ENCODE measurements at places on chromosomes 4 and X. TPM values are rescaled to one million over a fixed set of nuclear protein-coding genes. Genes with fewer than 3 reads are reported as not detected.
A peak's percentile ranks its signal among the peaks of the same experiment; 100 is the strongest.

Gene PRDM8
- 0.33 TPM for total RNA-seq

Gene PCDH10
- not detected for total RNA-seq

Gene IGSF1
- not detected for total RNA-seq

Gene FAM200B
- total RNA-seq = 45.6 TPM

Gene UNC5C
- total RNA-seq = 9.8 TPM

Gene ZNF718
- 9.2 TPM for total RNA-seq

Gene ODAPH
- total RNA-seq = not detected

Gene TXK
- 0.17 TPM for total RNA-seq

DNA sequence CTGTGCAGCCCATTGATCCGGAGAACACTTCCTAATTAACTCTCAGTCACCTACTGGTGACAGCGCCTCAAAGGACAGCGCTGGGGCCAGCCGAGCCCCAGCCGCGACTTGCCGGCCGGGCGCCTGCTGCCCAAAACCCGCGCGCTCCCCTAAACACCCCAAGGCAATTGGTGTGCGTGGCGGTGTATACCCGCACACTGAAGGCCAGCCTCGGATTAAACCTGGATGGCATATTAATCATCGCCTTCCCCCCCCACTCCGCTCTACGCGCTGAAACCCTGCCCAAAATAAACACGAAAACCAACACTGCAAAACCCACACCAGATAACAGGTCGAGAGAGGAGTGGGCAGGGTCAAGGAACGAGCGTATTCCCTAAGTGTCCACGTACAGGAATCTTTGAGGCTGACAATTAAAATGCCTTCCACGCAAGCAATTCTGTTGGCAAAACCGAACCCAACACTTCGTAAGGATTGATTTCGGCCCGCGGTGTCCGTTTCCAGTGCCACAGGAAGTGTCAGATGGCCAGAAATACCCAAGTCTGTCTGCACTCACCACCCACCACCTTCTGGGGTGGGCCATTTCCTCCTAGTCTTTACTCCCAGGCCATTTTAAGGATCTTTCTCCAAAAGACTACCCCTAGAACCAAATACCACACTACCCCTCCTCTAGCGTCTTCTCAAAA is 2.7 kb downstream of the BCOR start:
- no peak for DNase-seq

DNA sequence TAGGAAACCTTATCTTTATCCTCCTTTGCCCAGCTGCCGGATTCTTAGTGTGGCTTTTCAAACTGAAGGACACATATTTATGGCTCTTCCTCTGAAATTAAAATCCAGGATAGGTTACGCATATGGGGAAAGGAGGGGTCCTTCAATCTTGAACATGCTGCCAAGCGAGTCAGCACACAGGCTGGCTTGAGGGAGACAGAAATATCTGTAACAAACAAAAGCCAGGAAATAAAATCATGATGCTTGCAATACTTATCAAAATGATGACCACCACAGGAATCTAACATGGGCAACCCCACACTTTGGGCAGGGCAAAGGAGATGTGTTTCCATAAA is 196.4 kb upstream of the LDB2 start:
- DNase-seq = no peak

DNA sequence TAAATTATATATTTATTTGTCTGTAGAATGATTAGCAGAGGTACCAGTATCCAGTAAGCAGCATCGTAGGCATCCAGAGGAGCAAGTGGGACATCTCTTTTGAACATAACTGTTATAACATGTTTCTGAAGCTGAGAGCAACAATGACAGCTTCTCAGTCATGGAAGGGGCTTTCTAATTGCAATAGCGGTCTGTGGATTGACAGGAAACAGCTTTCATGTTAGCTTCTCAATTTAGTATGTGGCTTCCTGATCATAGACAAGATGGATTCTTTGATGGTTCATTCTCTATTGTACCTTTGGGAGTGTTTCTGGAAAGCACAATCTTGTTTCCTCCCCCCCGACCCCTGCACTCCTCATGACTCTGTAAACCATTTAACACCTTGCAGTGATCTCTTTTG is 434.6 kb upstream of the GNPDA2 start:
- DNase-seq = no peak

DNA sequence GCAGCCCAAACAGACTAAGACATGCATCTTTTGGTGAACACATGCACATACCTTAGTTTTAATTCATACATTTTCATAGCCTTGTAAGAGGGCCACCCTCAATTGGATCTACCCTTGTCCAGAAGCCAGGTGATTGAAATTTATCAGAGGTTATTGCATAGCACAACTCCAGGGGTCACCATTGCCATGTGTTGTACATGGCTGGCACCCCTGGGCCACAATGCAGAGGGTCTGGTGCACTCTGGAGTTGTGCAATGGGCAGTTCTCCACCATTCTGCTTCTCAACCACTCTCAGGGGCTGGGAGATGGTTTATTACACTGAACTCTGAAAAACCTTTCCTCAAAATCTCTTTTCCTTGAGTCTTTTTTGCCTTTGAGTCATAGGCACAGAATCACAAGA is 184.4 kb upstream of the CXorf66 start:
- DNase-seq = no peak

- DNase-seq = peak; percentile 27
These were observed 2.6 kb downstream of the SLC25A31 start for GRCh38 chr4:127732623-127733328.

DNA sequence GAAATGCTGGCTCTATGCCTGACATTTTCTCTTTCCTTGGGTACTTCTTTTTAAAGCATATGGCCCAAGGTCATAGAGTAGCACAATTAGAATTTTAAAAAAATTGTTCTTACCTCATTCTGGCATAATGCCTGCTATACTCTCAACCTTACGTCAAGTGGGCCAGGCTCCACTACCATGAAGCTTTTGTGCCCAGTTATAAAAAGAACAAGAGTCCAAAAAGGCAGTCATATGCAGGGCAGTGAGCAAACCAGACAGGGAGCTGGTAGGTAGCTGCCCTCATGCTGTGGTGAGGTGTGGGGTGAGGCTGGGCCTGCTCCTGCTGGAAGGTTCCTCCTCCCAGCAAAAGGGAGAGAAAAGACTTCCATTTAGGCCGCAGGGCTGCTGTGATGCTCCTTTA is 64.4 kb upstream of the UCP1 start:
- no peak for DNase-seq

DNA sequence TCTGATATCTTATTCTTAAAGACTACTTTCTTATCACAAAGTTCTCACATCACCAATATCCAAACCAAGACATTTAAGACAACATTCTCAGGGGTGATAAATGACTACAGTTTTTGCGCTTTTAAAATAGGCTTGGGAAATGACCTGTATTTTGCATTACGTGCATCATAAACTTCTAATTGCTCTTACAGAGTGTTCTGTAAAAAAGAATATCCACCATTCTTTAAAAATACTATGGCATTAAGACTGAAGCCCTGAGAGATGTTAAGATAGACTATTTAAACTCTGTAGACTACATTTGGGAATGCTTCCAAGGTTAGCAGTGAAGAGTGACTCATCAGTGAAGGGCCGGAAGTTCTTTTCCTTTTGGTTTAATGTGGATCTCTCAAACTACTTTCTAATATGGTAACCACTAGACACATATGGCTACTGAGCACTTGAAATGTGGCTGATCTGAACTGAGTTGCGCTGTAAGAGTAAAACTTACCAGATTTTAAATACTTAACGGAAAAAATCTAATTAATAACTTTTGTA is 518.8 kb upstream of the FTHL17 start:
- peak; percentile 48 for DNase-seq

- DNase-seq = no peak
These were observed 45.0 kb downstream of the TMEM47 start for GRCh38 chrX:34612036-34612435.

GRCh38 chr4:6232836-6233785 is 32.8 kb upstream of the JAKMIP1 start:
- no peak for DNase-seq

DNA sequence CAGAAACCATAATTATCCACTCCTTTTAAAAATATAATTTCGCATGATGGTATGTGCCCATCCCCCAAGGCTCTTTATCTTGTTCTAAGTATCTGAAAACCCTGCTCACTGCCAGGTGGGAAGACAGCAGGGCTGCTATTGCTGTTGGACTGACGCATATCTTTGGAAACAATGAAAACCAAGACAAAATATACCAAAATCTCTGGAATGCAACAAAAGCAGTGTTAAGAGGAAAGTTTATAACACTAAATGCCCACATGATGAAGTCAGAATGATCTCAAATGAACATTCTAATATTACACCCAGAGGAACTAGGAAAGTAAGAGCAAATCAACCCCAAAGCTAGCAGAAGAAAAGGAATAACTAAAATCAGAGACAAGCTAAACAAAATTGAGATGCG is 162.0 kb downstream of the FAM47B start:
- DNase-seq = no peak

DNA sequence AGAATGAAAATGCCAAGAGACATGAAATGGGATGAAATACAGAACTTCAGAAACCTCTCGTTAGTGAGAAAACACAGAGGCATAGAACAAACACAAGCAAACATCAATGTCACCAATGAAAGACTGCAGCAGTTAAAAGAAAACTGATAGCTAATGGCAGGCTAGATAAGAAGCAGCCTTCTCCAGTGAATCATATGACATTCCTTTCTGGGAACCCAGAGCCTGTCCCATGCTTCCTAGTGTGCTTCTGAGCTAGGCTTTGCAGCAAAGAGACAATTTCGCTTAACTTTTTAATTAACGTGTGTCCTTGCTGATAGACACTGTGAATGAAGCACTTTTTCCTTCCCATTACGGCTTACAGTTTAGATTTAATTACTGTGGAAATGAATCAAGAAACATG is 444.6 kb downstream of the IL15 start:
- DNase-seq = no peak

DNA sequence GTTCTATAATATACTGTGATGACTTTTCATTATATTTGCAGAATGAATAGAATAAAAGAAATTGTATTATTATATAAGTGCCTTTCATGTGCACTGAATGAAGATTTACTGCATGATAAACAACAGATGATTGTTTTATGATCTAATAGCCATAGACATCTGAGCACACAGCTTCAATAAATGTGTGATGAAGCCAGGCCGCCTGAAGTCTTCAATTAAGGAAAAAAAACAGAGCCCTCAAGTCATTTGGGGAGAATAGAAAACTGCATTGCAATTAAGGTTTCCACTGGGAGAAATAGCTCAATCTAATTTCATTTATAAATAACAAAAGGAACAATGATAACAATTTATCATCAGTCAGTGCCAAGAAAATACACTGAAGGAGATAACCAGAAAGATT is 955.2 kb downstream of the FSTL5 start:
- no peak for DNase-seq

GRCh38 chr4:85762529-85762871 is 287.6 kb downstream of the ARHGAP24 start:
- DNase-seq = no peak

DNA sequence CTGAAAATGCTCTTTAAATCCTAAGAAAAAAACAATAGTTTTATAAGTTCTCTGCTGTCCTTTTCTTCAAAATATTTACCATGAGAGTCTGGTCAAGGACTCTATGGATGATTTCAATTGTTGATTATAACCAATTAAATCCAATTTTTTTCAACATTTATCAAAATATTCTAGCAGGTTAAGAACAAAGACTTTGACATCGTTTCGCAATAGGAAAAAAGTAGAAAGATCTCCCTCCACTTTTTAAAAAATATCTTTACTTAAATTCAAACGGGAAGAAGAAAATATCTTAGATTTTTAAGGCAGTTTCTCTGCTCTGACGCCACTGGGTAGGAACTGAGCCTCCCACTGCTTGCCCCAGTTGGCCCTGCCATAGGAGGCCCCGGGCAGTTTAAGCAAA is 44.7 kb upstream of the TMEM154 start:
- DNase-seq = no peak

GRCh38 chrX:120023259-120023658 is 54.2 kb downstream of the RHOXF2B start:
- no peak for DNase-seq

DNA sequence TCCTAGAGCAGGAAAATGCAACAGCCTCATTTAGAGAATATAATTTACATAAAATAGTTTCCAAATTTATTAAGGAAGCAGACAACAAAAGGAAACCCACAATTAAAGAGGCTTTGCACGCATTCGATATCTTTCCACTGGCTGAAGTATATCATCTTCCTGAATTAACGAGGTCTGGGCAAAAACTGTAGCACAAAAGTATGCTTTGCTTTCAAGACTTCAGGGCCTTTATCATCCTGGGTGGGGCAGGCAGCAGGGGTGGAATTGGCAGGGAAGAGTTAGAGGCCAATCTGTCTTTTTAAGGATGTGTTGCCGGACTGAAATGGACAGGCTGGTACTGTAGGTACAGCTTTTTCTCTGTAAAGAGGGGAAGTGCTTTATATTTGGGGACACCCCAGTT is 17.0 kb upstream of the STX18 start:
- DNase-seq = no peak

DNA sequence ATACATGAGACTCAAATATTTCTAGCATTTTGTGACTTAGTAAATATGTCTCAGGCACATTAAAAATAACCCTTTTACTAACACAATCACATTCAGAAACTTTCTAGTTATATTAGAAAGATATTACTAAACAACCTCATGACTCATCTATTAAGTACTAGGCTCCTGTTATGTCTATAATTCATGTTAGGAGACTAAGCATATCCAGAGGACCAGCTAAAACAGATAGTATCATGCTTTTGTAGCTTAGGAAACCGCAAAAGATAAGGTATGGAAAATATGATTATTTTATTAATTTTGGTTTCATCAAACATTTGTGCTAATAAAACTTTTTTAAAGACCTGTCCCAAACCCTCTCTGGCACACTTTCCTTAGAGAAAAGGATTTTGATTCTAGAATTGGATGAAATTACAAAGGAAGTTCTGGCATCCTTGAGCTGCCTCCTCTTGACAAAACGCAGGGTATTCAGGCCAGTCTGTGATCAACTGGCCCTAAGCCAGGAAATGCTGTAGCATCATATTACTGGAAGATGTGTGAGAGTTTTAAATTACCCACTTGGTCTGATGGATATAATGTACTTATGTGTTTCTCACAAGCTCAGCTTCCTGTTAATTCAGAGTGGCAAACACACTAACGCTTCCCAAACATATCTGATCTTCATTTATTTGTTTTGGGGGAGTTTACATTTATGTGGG is 60.4 kb downstream of the NRK start:
- DNase-seq = no peak

DNA sequence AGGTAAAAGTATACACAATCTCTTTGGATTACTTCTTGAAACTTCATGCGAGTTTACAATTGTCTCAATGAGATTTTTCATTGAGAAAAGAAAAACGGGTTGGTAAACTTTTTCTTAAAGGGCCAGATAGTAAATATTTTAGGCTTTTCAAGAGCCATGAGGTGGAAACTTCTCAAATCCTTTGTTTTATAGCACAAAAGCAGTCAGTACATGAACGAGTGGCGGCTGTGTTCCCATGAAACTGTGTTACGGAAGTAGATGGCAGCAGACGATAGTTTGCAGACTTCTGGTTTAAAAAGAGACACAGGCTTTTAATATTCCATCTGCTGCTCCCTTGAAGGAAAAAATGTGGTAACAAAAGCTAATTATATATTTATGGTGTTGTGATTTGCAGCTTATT is 332.0 kb downstream of the TENM3 start:
- DNase-seq = no peak

GRCh38 chrX:148940411-148940996 is 440.1 kb downstream of the AFF2 start:
- no peak for DNase-seq
